ENCODE measurements at places on chromosomes 7 and 10. TPM values are rescaled to one million over a fixed set of nuclear protein-coding genes. Genes with fewer than 3 reads are reported as not detected.

The GPNMB gene
- polyA plus RNA-seq: 2.7 TPM

The ITPRID1 gene
- not detected for polyA plus RNA-seq

The SEMA3A gene
- 4.2 TPM for polyA plus RNA-seq

The HECTD2 gene
- 3.8 TPM for polyA plus RNA-seq

The ZNF783 gene
- 6.6 TPM for polyA plus RNA-seq

The CHST3 gene
- 23.1 TPM for polyA plus RNA-seq

The LIPM gene
- polyA plus RNA-seq: not detected

The CYP17A1 gene
- not detected for polyA plus RNA-seq

The CRPPA gene
- polyA plus RNA-seq: 0.59 TPM

The SHH gene
- polyA plus RNA-seq: 0.79 TPM

Data from A549 (cell line).